Lung (tissue), 17 donors: ENCODE measurements at places on chromosomes 3 and 15. TPM values are rescaled to one million over a fixed set of nuclear protein-coding genes. Genes with fewer than 3 reads are reported as not detected.
A peak's percentile ranks its signal among the peaks of the same experiment; 100 is the strongest.

GOLGA8Q gene
- total RNA-seq = 1.3 TPM

RAB7A gene
- total RNA-seq = 271 TPM

IL16 gene
- 27.8 TPM for total RNA-seq

DNA sequence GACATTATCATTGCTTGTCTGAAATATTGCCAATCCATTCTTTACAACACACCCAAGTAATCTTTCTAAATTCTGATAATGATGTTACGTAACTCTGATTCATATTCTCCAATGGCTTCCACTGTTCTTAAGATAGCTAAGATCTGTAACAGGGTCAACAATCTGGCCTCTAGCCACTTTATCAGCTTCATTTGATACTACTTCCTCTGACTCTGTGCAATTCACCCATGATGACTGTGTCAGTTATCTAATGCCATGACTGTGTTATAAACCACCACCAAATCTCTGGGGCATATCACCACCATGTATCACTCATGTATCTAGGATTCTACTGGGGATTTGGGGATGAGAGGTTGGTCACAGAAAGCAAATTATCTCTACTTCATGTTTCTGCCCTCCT, 44.0 kb downstream of the CD200 start:
- peaks cover 5% of the 10 kb centered on the region for H3K4me1 ChIP-seq
- H3K27me3 ChIP-seq = no peaks in the 10 kb centered on the region
- H3K27ac ChIP-seq = no peak overlapping the region
- no peak for DNase-seq
- H3K36me3 ChIP-seq = no peaks in the 10 kb centered on the region

GRCh38 chr3:32818229-32818969, 602 bp downstream of the TRIM71 start:
- peak; percentile 45 for DNase-seq
- no peaks in the 10 kb centered on the region for H3K4me1 ChIP-seq

DNA sequence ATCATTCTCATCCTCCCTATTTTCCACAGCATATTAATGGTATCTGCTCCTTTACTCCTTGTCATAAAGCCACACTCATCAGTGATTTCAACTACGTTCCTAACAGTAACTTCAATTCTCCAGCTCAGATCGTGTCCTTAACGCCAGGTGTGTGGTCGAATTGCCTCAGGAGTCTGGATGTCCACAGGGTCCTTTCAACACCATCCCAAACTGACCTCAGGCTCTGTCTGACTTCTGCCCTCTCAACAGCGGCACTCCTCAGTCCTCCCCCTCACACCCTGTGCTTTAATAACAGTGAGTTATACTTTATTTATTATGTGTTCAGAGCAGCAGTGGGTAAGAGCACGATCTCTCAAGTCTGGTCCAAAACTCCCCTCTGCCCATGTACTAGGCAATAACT, 42.4 kb downstream of the ST3GAL6 start:
- no peak for DNase-seq
- H3K4me1 ChIP-seq = no peaks in the 10 kb centered on the region
- no peak overlapping the region for H3K4me3 ChIP-seq
- peaks cover 54% of the 10 kb centered on the region for H3K36me3 ChIP-seq

DNA sequence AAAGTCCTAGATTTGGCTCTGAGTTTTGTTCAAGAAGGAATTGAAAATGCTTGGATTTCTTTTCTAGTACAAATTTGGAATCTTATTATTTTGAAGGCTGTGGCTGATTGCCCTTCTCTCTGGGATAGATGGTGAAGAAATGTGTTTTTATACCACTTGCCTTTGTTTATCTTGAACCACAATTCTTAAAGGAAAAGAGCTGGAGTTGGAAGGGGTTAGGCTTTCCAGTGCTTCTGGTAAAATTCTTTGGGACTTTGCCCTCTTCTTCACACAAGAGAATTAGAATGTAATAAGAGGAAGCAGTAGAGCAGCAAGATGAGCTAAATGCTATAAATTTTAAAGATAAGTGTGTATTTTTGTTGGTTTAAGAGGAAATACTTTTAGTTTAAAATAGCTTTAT, 65.8 kb downstream of the COL6A5 start:
- H3K4me3 ChIP-seq = no peak overlapping the region
- no peak for DNase-seq
- no peaks in the 10 kb centered on the region for H3K36me3 ChIP-seq
- no peaks in the 10 kb centered on the region for H3K4me1 ChIP-seq
- H3K27ac ChIP-seq = no peak overlapping the region
- no peaks in the 10 kb centered on the region for H3K27me3 ChIP-seq

- no peaks in the 10 kb centered on the region for H3K27me3 ChIP-seq
- H3K27ac ChIP-seq = no peak overlapping the region
- H3K4me3 ChIP-seq = no peak overlapping the region
- DNase-seq = no peak
Measured at GRCh38 chr3:109089265-109089664, 28.7 kb downstream of the MORC1 start.

GRCh38 chr3:135865553-135865952, 100.0 kb upstream of the PPP2R3A start:
- H3K4me1 ChIP-seq = no peaks in the 10 kb centered on the region
- H3K27me3 ChIP-seq = no peaks in the 10 kb centered on the region
- DNase-seq = no peak
- H3K36me3 ChIP-seq = no peaks in the 10 kb centered on the region

DNA sequence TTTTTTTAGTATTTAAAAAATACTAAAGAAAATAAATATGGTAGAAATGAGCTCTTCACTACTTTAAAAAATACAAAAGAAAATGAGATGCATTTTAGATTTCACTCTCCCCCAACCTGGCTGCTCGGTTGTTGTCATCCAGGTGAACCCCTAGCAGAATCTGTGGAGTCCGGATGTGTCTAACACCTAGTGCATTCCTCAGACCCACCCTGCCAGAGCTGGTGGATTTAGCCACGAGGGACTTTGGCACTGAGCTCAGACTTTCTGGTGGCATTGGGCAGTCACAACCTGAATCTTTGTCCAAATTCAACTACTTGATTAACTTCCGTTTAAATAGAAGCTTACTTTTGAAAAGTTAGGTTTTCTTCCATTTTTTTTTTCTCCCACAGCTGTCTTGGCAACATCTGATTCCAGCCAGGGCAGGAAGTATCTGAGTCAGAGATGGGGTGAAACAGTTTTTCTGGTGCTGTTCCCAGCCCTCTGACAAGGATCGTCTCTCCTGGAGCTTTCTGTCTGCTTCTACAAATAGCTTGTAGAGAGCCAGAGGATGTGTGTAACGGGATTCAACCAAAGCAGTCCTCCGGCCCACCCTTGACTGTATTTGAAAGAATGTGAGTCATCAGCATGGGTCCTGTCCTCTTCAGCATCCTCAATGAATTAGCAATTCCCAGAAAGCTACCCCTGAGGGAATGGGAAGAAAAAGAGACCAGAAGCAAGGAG, 301.8 kb upstream of the MCTP2 start:
- no peaks in the 10 kb centered on the region for H3K27me3 ChIP-seq
- H3K4me1 ChIP-seq = no peaks in the 10 kb centered on the region
- H3K36me3 ChIP-seq = no peaks in the 10 kb centered on the region
- H3K27ac ChIP-seq = no peak overlapping the region

DNA sequence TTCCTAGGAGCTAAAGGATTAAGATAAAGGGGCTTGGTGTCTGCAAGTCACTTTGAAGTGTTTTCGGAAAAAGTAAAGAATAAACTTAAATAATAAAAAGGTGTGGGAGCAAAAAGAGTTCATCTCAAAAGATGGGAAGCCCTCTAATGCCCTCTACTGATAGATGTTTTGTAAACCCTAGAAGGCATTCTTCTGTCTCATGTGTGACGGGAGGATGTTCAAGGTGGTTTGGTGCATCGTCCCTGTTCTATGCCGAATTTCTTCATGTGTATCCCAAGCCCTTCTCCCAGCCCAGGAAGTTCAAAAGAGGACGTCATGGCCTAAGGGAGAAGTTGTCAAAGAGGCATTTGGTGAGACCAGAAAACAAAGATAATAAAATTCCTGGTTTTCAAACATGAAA, 37.2 kb downstream of the CCK start:
- H3K27ac ChIP-seq = no peak overlapping the region
- no peaks in the 10 kb centered on the region for H3K4me1 ChIP-seq
- no peak overlapping the region for H3K4me3 ChIP-seq
- no peaks in the 10 kb centered on the region for H3K27me3 ChIP-seq
- H3K36me3 ChIP-seq = peaks cover 2% of the 10 kb centered on the region
- DNase-seq = no peak
